Testis (tissue), 5 donors: ENCODE measurements at places on chromosomes 2 and 18. TPM values are rescaled to one million over a fixed set of nuclear protein-coding genes. Genes with fewer than 3 reads are reported as not detected.
A peak's percentile ranks its signal among the peaks of the same experiment; 100 is the strongest.

DNA sequence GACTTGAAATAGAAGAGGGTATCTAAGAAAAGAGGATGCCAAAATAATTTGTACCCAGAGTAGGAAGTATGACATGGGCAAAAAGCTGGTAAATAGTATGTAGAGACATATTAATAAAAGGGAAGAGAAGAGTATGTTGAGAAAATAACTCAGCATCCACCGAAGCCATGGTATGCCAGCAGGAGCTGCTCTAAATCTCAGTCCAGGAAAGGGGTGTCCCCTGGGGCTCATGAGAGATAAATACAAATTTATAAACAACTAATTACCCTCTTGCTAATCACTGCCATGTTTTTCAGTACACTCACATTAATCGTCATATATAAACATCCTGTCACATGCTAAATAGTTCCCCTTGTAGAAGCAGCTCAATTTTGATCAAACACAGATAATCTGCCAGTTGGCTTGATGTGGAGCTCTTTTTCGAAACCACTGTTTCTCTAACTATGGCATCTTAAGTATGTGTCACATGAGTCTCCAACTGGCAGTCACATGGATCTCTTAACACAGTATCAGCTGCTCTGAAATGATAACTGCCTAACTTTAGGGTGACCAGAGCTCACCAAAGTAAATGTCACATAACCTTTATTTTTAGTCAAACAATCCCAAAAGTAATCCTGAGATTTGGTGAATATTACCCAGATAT lies 31.9 kb downstream of the EXOC6B start:
- H3K36me3 ChIP-seq, result no peaks in the 10 kb centered on the region
- H3K27me3 ChIP-seq, result no peaks in the 10 kb centered on the region
- H3K4me3 ChIP-seq, result no peak overlapping the region

GRCh38 chr2:19300961-19301360 lies 57.5 kb downstream of the OSR1 start:
- H3K4me1 ChIP-seq, result no peaks in the 10 kb centered on the region
- no peak overlapping the region for H3K4me3 ChIP-seq
- no peaks in the 10 kb centered on the region for H3K27me3 ChIP-seq
- H3K36me3 ChIP-seq, result no peaks in the 10 kb centered on the region
- no peak for DNase-seq
- H3K27ac ChIP-seq, result no peak overlapping the region

- no peaks in the 10 kb centered on the region for H3K36me3 ChIP-seq
- no peak for DNase-seq
- H3K4me3 ChIP-seq, result no peak overlapping the region
- H3K27me3 ChIP-seq, result no peaks in the 10 kb centered on the region
- H3K4me1 ChIP-seq, result peaks cover 12% of the 10 kb centered on the region
Observed at GRCh38 chr2:12774395-12774727, 57.6 kb downstream of the TRIB2 start.

DNA sequence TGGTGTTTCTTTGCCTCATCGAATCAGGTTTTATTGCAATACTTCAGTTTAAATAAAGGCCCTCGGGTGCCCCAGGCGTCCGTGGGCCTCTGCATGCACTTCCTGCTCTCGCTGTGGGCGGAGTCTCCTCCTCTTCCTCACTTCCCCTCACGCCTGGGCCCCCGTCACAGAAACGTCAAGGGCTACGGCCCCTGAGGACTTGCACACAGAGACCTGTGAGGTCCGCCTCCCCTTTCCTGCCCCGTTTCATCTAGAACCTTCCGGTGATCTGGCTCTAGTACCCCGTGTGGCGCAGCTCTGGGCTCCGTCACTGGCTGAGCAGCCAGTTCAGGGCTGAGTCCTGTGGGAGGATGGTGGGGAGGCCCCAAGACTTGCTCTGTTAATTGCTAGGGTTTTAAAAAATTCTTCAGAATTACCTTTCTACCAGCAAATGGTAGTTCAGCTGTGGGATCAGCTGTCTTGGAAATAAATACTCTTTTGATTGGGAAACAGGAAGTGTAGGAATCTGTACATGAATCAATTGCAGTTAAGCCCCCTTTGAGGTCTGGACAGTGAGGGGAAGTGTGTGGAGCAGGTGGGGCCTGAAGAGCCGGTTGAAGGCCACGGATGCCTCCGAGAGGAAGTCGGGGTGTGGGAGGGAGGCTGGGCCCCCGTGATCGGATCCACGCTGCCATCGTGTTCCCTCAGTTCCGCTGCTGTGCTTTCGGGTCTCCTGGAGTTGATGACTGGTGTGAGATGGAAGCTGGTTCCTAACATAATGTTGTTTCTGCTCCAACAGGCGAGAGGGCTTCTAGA lies 10.2 kb downstream of the NFATC1 start:
- H3K27ac ChIP-seq, result no peak overlapping the region
- no peak overlapping the region for H3K4me3 ChIP-seq
- H3K4me1 ChIP-seq, result peaks cover 13% of the 10 kb centered on the region
- H3K27me3 ChIP-seq, result no peaks in the 10 kb centered on the region
- peak; percentile 59 for DNase-seq
- H3K36me3 ChIP-seq, result no peaks in the 10 kb centered on the region

GRCh38 chr2:26100384-26100783 lies 66.5 kb downstream of the RAB10 start:
- H3K27ac ChIP-seq, result no peak overlapping the region
- no peak overlapping the region for H3K4me3 ChIP-seq
- no peaks in the 10 kb centered on the region for H3K36me3 ChIP-seq
- DNase-seq, result no peak

- no peak for DNase-seq
- H3K27me3 ChIP-seq, result no peaks in the 10 kb centered on the region
- no peak overlapping the region for H3K4me3 ChIP-seq
- no peak overlapping the region for H3K27ac ChIP-seq
- H3K36me3 ChIP-seq, result no peaks in the 10 kb centered on the region
- no peaks in the 10 kb centered on the region for H3K4me1 ChIP-seq
Observed at GRCh38 chr2:209322905-209323512, 100.8 kb upstream of the MAP2 start.

DNA sequence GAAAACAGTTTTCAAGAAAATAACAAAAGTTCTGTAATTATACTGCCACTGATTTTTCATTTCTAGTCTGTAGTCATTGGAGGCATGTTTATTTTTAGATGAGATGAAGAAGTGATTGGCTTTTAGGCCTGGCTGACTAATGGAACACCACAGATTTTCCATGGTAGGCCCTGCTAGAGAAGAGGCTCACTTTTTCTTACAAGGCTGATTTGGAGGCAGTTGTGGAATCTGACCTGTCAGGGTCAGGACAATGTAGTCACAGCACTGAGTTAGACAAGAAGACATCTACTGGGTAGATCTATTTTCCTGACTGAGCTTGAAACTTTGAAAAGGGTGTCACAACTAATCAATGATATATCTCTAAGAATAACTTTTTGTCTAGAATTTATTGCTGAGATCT lies 43.9 kb downstream of the KDM3A start:
- no peaks in the 10 kb centered on the region for H3K36me3 ChIP-seq
- H3K4me3 ChIP-seq, result no peak overlapping the region
- no peak for DNase-seq
- peaks cover 23% of the 10 kb centered on the region for H3K4me1 ChIP-seq
- no peak overlapping the region for H3K27ac ChIP-seq

DNA sequence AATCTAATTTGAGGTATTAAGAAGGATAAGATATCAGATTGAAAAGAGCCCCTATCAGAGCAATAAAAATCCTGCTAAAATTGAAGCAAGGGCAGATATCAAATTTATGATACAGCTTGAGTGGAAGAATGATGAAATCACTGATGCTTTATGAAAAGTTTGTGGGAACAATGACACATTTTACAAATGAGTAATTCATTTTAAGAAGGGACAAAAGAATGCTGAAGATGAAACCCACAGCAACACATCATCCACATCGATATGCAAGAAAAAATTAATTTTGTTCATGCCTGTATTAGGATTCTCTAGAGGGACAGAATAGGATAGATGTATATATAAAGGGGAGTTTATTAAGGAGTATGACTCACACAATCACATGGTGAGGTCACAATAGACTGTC lies 355.6 kb upstream of the GYPC start:
- H3K4me3 ChIP-seq, result no peak overlapping the region
- no peaks in the 10 kb centered on the region for H3K27me3 ChIP-seq
- H3K27ac ChIP-seq, result no peak overlapping the region
- H3K36me3 ChIP-seq, result no peaks in the 10 kb centered on the region
- no peak for DNase-seq

DNA sequence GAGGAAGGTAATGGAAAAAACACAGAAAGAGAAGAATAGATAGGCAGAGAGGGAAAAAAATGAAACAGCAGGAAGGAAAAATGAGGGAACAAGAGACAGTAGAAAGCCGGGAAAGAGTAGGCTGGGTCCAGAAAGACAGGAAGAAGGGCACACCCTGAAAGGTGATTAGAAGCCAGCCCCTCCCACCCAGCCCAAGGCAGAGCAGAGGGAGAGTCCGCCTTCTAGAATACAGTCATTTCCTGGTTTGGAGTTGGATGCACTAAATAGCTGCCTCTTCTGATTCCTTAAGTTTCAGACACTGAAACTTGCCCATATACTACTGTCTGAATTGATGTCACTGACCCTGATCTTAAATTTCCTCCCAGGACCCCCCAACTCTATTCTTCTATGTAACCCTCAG lies 17.9 kb upstream of the DSG3 start:
- no peaks in the 10 kb centered on the region for H3K36me3 ChIP-seq
- no peak overlapping the region for H3K4me3 ChIP-seq
- no peak for DNase-seq
- H3K4me1 ChIP-seq, result no peaks in the 10 kb centered on the region

DNA sequence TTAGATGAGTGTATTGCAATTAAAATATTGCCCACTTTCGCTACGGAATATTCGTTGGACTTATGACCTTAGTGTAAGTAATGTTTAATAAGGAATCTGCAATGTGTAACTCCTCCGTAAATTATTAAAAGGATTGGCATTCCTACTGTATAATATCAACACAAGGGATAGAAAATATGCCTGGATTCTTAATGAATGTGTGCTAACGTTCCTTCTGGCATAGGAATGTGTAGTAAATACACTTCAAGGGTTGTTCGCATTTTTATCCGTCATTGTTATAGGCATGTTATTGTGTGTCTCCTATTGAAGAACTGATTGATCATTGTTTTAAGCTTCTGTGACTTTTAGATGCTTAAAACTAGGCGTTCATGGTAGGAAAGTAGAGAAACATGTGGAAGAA lies 134.5 kb downstream of the NEDD4L start:
- H3K27ac ChIP-seq, result no peak overlapping the region
- no peak for DNase-seq
- no peak overlapping the region for H3K4me3 ChIP-seq
- H3K36me3 ChIP-seq, result no peaks in the 10 kb centered on the region
- H3K4me1 ChIP-seq, result no peaks in the 10 kb centered on the region

- H3K36me3 ChIP-seq, result no peaks in the 10 kb centered on the region
- H3K27ac ChIP-seq, result no peak overlapping the region
- no peaks in the 10 kb centered on the region for H3K4me1 ChIP-seq
- no peak overlapping the region for H3K4me3 ChIP-seq
- no peak for DNase-seq
Observed at GRCh38 chr2:65934992-65935629, 499.8 kb upstream of the MEIS1 start.

DNA sequence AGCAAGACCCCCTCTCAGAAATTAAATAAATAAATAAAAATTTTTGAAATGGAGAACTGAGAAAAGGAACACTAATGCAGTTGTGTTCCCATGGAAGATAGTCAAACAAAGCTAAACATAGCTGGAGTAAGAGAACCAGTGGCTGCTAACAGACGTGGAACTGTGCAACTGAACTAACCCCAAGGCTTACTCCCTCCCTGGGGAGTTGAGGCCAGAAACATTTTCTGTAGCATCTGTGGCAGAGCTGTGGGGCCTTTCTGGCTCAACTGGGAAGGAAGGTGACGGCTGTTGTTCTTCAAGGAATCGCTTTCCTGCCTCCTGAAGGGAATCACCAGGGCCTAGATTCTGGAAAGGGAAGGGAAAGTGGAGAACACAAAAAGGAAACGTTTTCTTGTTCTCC lies 53.9 kb upstream of the B3GNT2 start:
- no peak overlapping the region for H3K4me3 ChIP-seq
- no peaks in the 10 kb centered on the region for H3K27me3 ChIP-seq
- no peaks in the 10 kb centered on the region for H3K36me3 ChIP-seq
- DNase-seq, result no peak
- H3K27ac ChIP-seq, result no peak overlapping the region

- peaks cover 15% of the 10 kb centered on the region for H3K4me1 ChIP-seq
- no peak overlapping the region for H3K27ac ChIP-seq
- H3K27me3 ChIP-seq, result no peaks in the 10 kb centered on the region
- H3K4me3 ChIP-seq, result no peak overlapping the region
- no peaks in the 10 kb centered on the region for H3K36me3 ChIP-seq
Observed at GRCh38 chr2:107064750-107065149, 178.8 kb upstream of the ST6GAL2 start.

DNA sequence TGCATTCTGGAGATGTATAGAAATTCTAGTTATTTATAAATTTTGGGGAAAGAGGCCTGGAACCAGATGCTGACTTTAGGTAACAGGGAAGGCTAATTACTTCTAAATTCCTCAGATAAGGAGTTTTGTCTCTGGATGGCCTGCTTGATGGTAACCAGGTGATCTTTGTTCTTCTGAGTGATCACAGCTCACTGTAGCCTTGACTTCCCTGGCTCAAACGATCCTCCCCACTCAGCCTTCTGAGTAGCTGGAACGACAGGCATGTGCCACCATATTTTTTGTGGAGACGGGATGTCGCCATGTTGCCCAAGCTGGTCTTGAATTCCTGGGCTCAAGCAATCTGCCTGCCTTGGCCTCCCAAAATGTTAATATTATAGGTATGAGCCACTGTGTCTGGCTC lies 54.4 kb upstream of the MSH6 start:
- no peak for DNase-seq
- no peaks in the 10 kb centered on the region for H3K36me3 ChIP-seq
- no peaks in the 10 kb centered on the region for H3K27me3 ChIP-seq
- H3K4me3 ChIP-seq, result no peak overlapping the region
- no peak overlapping the region for H3K27ac ChIP-seq

- no peak overlapping the region for H3K27ac ChIP-seq
- H3K36me3 ChIP-seq, result no peaks in the 10 kb centered on the region
- no peak for DNase-seq
- H3K27me3 ChIP-seq, result no peaks in the 10 kb centered on the region
Observed at GRCh38 chr2:234514099-234514498, 17.2 kb upstream of the ARL4C start.

- no peak for DNase-seq
- no peaks in the 10 kb centered on the region for H3K36me3 ChIP-seq
- H3K27ac ChIP-seq, result no peak overlapping the region
Observed at GRCh38 chr2:157995117-157995516, 106.6 kb upstream of the UPP2 start.

Gene SLC9A4
- polyA plus RNA-seq, result 0.34 TPM

Gene CBLN2
- 0.80 TPM for polyA plus RNA-seq

Gene CRYGD
- 2.5 TPM for polyA plus RNA-seq

Gene TPO
- polyA plus RNA-seq, result 2.9 TPM

Gene ITGB1BP1
- polyA plus RNA-seq, result 45.6 TPM

Gene PPP1R1C
- polyA plus RNA-seq, result 98.9 TPM

Gene SLC5A7
- 0.21 TPM for polyA plus RNA-seq

Gene STARD6
- 42.6 TPM for polyA plus RNA-seq

Gene UGT1A1
- 0.34 TPM for polyA plus RNA-seq

Gene ZSWIM2
- polyA plus RNA-seq, result 11.2 TPM

Gene MROH2A
- 5.1 TPM for polyA plus RNA-seq
